ENCODE measurements at places on chromosomes 16 and 17.

DNA sequence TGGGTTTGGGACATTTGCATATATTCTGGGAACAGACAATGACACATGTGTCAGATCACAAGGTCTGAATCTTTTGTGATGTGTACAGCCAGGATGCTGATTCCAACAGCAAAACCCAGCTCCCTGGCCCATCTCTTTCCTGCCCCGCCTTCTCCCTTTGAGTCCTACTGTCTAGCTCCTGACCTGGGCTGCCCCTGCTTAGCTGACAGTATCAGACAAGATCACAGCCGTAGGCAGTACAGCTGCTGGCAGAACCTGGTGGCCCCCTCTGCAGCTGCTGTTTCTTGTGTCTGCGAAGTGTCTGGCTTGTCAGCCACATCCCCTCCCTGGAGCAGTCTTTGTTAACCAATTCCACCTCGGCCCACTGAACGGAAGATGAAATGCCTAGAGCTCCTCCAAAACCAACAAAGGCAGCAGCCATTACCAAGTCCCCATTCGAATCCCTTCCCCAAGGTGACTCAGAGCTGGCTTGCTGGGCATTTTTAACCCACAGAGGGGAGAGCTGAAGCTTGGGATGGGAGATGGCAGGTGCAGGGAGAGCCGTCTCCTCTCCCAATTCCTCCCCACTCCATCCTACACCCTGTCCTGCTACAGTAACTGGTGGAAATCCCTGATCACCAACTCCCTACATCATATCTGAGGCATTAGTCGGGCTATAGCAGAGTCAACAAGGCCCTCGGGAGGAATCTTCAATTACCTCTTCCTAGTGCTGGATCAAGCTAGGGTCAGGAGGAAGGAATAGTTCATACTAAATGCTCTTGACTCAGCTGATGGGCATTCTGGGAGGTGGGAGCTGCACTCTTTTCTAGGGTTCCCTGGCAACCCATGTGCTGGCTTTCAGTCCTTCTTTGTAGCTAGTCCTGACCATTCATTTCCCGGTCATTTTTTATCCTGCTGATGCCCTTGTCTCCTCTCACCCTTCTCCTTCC is 5.8 kb downstream of the PIPOX start:
- DNase-seq, result peak; percentile 20

- DNase-seq, result no peak
Measured at GRCh38 chr16:52863000-52863399, 189.7 kb downstream of the CHD9NB start.

- DNase-seq, result no peak
Measured at GRCh38 chr17:50170662-50171370, 5.0 kb downstream of the SGCA start.

GRCh38 chr16:49498264-49498663 is 124.7 kb downstream of the C16orf78 start:
- no peak for DNase-seq

DNA sequence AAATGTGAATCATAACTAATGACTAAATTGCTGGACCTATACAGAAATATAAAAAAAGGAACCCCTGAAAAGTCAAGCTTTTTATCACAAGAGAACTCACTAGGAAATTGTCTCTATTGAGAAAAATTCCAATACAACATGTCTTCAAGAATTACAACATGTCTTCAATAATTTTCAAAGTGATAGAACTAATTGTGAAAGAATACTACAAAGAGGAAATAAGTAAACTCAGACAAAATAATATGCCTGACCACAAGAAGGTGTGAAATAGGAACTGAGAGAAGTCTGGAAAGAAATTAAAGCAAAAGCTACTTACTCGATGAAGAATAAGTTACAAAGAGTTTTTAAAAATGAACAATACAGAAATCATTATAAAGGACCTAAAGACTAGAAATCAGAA is 29.9 kb upstream of the OR1G1 start:
- DNase-seq, result no peak

GRCh38 chr17:35764123-35764991 is 3.7 kb downstream of the C17orf50 start:
- peak; percentile 96 for DNase-seq

GRCh38 chr17:52148288-52148968 is 10.1 kb downstream of the CA10 start:
- DNase-seq, result no peak

- DNase-seq, result no peak
Measured at GRCh38 chr16:3032624-3033023, 4.1 kb downstream of the BICDL2 start.

DNA sequence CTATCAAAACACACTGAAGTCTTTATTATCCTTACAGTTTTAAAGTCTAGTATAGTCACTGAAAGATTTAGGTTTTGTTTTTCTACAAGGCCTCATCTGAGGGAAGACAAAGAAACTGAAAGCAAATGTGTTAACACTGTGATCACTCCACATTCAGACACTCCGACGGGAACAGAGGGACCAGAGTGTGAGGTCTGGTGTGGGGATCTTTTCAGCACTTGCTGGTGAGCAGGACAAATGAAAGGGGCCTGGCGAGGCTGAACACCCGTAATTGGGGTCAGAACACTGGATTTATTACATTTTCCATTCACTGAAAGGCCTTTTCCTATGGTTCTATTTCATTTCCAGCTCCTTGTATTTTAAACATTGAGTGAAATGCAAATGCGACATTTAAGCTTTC is 910.5 kb downstream of the CDH11 start:
- DNase-seq, result no peak

DNA sequence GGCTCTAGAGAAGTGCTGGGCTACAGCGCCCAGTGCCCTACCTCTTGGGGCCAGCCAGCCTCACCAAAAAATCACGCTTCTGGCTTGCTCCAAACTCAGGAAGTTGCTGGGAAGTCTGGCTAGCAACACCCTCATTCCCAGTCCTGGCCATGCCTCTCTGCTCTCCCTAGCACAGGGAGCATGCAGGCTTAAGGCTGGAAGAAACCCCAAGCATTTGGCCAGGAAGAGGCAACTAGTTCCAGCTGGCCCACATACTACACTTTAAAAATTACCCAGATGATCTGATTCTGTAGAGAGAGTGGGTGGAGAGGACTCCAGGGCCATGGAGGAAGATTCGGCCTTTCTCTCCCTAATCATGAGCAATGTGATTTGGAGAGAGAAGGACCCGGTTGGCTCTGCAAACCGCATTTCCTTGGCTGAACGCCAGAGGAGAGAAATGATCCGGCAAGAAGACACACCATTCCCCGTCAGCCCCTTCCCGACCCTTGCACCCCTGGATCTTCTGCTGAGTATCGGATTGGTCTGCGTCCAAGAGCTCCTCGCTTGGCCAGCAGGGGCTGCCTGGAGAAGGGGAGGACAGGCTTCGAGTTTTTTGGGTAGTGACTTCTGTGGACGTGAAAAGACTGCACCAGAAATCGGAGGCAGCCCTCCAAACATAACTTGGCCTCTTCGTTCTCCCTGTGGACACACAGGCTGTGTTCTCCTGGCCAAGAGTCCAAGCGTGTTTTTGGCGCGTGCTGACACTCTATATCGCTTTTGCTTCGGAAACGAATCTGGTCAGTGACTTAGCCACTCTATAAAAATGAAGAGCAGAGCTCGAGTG is 406.3 kb downstream of the WWOX start:
- DNase-seq, result no peak

- peak; percentile 29 for DNase-seq
Measured at GRCh38 chr17:1783834-1784611, 22.2 kb downstream of the SERPINF1 start.

GRCh38 chr17:49600949-49601348 is 25.3 kb downstream of the NXPH3 start:
- no peak for DNase-seq

GRCh38 chr17:82875407-82875856 is 35.6 kb upstream of the ZNF750 start:
- no peak for DNase-seq

GRCh38 chr16:55264949-55265348 is 59.1 kb upstream of the IRX6 start:
- no peak for DNase-seq

DNA sequence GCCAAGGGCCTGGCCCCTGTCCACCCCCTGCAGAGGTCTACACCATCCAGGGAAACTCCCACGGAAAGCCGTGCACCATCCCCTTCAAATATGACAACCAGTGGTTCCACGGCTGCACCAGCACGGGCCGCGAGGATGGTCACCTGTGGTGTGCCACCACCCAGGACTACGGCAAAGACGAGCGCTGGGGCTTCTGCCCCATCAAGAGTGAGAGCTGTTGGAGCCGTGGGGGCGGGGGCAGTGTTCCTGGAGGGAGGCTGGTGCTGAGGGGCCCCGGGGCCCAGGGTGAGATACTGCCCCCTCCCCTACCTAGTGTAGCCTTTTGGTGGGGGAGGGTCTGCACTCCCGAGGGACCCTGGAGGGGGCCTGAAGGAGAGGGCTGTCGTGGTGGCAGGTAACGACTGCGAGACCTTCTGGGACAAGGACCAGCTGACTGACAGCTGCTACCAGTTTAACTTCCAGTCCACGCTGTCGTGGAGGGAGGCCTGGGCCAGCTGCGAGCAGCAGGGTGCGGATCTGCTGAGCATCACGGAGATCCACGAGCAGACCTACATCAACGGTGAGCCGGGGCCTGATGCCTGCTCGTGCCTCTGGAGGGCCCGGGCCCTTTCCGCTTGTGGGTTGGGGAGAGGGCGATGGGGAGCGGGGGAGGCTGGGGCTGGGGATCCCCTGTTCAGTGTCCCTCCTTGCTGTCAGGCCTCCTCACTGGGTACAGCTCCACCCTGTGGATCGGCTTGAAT is 38.8 kb downstream of the MRC2 start:
- no peak for DNase-seq

Measured in OCI-M1 (cell line).